Effector memory CD4-positive, alpha-beta T cell (primary cell): ENCODE measurements at places on chromosomes 5 and 9.
A peak's percentile ranks its signal among the peaks of the same experiment; 100 is the strongest.

DNA sequence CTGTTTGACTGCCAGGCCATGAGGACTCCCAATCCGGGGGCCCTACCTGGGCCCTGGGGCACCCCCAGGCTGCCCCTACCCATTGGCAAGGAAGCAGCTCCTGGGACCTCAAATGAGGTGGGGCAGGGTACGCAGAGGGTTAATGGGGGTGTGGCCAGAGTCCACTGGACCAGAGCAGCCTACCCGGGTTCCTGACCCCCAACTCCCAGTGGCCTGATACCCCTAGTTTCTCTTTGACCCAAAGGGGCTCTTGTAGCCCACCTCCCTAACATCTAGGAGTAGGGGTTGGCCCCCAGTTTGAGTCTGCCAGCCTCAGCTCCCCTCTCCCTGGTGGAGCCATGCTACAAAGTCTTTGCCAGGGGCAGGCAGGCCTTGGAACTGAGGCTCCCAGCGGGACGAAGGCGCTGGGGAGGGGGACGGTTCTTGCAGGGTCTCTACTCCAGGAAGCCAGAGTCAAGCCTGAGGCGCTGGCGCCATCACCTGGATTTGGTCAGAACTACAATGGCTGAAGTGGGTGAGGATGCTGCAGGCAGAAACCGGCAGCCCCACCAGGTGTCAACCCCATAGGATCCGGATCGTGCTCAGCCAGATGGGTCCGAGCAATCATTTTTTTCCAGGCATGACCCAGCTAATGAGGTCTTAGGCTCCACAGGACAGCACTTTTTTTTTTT, 8.4 kb upstream of the CERCAM start:
- no peak overlapping the region for H3K27ac ChIP-seq
- H3K4me3 ChIP-seq, result no peak overlapping the region
- peak; percentile 9 for DNase-seq

DNA sequence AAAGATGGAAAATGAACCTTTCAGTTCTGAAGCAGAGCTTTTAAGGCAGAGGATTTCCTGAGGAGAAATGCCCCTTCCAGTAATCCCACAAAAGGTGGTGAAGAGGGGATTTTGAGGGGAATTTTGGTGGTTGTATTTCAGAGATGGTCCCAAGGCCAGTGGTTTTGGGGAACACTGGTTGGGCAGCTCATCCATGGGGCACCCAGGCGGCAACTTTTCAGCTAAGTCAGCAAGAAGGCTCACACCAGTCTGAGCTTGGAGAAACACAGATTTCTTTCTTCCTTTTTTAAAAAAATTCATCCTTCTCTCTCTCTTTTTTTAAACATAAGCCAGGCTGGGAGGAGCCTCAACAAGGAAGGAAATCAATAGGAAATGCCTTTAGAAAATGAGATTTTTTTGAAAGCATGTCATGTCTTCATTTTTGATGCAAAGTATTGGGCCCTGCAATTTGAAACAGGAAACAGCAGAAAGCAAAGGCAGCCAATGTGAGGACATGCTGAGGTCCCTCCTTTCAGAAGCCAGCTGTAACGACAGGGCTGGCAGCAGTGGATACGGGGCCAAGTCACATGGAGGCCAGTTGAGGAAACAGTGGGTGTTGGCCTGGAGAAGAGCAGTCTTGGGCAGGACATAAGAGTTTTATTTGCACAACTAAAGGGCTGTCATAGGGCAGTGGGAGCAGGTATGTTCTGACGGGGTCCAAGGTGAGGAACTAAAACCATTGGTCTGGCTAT, 155.3 kb upstream of the KLF4 start:
- DNase-seq, result no peak
- no peak overlapping the region for H3K27ac ChIP-seq
- H3K36me3 ChIP-seq, result no peaks in the 10 kb centered on the region

GRCh38 chr9:7653262-7653661, 146.3 kb downstream of the DMAC1 start:
- no peak overlapping the region for H3K27ac ChIP-seq
- H3K36me3 ChIP-seq, result no peaks in the 10 kb centered on the region
- no peaks in the 10 kb centered on the region for H3K27me3 ChIP-seq
- H3K4me1 ChIP-seq, result no peaks in the 10 kb centered on the region
- no peak for DNase-seq

GRCh38 chr5:138770291-138770690, 17.1 kb downstream of the CTNNA1 start:
- no peaks in the 10 kb centered on the region for H3K36me3 ChIP-seq
- no peak for DNase-seq
- H3K4me1 ChIP-seq, result no peaks in the 10 kb centered on the region
- H3K4me3 ChIP-seq, result no peak overlapping the region

DNA sequence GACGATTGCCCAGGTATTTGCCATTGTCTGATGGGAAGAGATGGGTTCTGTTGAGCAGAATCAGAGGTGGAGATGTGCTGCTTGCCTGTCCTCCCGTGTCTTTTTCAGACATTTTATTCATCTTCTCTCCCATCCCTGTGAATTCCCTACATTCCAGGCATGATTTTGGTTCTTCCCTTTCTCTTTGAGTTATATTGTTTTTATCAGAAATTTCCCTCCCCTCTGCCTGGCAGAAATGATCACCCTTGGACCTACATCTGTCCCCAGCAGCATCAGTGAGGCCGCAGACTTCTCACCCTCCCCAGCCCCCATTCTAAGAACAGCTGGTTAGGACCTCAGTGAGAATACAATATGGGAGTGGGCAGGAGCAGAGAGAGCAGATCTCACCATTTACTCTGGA, 640.2 kb downstream of the CCDC171 start:
- H3K27me3 ChIP-seq, result no peaks in the 10 kb centered on the region
- H3K36me3 ChIP-seq, result no peaks in the 10 kb centered on the region
- no peaks in the 10 kb centered on the region for H3K4me1 ChIP-seq

DNA sequence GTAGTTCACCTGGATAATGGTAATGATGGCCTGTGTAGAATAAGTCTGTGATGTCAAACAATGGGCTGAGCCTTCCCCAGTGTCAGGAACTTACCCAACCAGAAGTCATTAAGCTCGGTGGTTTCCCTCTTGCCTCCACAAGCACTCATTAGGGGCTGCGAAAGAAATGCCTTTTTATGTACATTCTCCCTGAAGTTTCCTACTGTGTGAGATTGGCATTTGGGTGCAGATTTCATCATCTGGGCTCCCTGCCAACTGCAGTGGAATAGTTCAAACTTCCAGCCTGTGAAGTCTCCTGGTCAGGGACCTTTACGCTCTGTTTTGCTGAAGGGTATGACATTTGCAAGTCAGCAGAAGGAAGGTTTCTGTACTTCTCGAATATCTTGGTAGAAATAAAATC, 41.6 kb upstream of the TMEM215 start:
- H3K27me3 ChIP-seq, result no peaks in the 10 kb centered on the region
- no peak for DNase-seq
- H3K4me1 ChIP-seq, result no peaks in the 10 kb centered on the region
- no peaks in the 10 kb centered on the region for H3K36me3 ChIP-seq

- H3K4me1 ChIP-seq, result no peaks in the 10 kb centered on the region
- no peaks in the 10 kb centered on the region for H3K27me3 ChIP-seq
- no peak overlapping the region for H3K4me3 ChIP-seq
- no peak overlapping the region for H3K27ac ChIP-seq
- DNase-seq, result no peak
Measured at GRCh38 chr9:92627651-92628050, 42.3 kb downstream of the IPPK start.

DNA sequence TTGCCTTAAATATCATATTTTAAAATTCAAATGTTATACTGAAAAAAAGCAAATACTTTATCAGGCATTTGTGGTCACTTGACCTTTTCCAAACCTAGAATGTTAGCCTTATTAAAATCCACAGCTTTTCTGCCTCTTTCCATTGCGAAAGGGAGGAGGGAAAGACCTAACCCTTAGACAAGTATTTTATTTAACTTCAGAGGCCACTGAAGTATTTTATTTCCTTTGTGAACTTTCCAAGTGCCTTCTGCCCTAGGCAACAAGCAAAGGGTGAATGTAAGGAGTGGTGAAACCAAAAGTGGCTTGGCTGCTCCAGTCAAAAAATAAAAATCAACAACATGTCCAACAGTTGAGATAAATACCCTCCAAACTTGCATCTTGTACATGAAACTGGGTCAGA, 376.1 kb downstream of the EFNA5 start:
- H3K36me3 ChIP-seq, result no peaks in the 10 kb centered on the region
- DNase-seq, result no peak

DNA sequence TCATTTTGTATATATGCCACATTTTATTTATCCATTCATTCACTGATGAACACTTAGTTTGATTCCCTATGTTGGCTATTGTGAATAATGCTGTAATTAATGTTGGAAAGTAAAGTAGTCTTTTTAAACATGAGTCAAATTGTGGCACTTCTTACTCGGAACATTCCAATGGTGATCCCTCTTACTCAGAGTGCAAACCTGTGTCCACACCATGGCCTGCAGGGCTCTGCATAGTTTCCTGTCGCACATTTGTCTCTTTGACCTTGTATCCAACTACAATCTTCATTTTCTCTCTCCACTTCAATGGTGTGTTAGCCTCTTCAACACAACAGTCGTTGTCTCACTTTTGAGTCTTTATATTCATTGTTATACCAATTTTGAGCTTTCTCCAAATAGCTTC, 98.1 kb upstream of the PAPPA start:
- H3K4me1 ChIP-seq, result no peaks in the 10 kb centered on the region
- no peak for DNase-seq
- no peaks in the 10 kb centered on the region for H3K36me3 ChIP-seq
- H3K4me3 ChIP-seq, result no peak overlapping the region
- H3K27me3 ChIP-seq, result no peaks in the 10 kb centered on the region

GRCh38 chr5:139277171-139277570, 16.4 kb upstream of the MATR3 start:
- H3K36me3 ChIP-seq, result peaks cover 3% of the 10 kb centered on the region
- no peak overlapping the region for H3K4me3 ChIP-seq
- H3K27me3 ChIP-seq, result no peaks in the 10 kb centered on the region

DNA sequence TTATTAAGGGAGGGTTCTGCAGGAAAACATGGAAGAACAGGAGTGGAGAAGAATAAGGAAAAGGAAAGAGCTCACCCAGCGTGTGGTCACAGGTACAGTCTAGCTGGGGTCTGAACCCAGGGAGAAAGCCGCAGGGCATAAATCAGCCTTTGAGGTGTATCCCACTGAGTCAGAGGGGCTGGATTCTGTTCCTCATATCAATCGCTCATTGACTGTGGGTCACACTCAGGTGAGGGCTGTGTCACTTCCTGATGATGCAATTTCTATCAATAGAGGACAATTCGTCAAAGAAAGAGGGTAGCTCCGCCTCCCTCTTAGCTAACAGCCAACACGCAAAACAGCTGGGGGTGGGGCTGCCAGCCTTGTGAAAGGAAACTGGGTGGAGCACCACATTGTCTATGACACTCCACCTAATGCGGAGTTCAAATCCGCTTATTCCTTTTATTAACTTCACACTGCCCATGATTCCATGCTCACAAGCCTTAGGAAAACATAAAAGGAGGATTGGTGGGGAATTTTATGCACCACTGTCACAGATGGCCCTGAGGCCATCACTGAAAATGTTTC, 176.2 kb downstream of the ICE1 start:
- no peak for DNase-seq
- H3K36me3 ChIP-seq, result no peaks in the 10 kb centered on the region
- no peaks in the 10 kb centered on the region for H3K4me1 ChIP-seq
- H3K27me3 ChIP-seq, result no peaks in the 10 kb centered on the region
- no peak overlapping the region for H3K4me3 ChIP-seq

DNA sequence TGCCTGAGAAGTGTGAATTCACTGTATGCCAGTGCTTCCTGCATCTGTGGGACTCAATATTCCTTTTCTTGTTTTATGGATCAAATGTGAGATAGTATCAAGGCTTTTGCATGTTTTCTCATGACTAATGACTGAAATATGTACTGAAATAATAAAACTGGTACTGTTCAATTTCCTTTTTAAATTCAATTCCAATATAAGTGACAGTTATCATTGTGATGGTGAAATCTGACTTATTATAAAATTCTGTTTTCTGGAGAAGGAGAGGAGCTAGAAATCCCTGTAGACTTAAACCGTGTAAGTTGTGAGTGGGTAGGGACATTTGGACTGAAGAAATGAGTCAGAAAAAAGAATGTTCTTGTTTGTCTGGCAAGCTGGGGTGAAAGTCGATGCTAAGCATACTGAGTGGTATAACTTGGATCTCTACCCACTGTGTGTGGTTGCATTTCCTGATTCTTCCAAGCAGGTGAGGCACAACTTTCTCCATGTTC, 245.2 kb downstream of the EFNA5 start:
- no peaks in the 10 kb centered on the region for H3K4me1 ChIP-seq
- no peak overlapping the region for H3K4me3 ChIP-seq
- DNase-seq, result no peak
- H3K27ac ChIP-seq, result no peak overlapping the region
- H3K27me3 ChIP-seq, result no peaks in the 10 kb centered on the region

DNA sequence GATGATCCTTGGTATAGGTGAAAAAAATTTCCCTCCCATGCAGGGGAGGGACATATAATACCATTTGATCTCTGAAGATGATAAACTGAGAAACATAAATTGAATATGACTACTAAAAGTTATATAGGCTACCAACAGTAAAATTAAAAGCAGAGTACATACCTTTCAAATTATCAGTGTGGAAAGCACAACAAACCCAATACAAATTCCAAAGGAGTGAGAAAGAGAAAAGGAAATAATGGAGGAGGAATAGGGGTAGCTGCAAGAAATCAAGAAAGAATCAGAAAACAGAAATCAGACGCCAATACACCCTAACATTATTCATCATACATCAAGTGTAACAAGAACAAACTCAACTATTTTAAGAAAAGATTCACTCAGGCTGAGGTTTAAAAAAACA, 17.7 kb downstream of the GNAQ start:
- no peak overlapping the region for H3K4me3 ChIP-seq
- no peaks in the 10 kb centered on the region for H3K27me3 ChIP-seq
- no peak overlapping the region for H3K27ac ChIP-seq
- no peaks in the 10 kb centered on the region for H3K36me3 ChIP-seq
- peaks cover 12% of the 10 kb centered on the region for H3K4me1 ChIP-seq

GRCh38 chr9:131667576-131667975, 72.3 kb downstream of the RAPGEF1 start:
- no peaks in the 10 kb centered on the region for H3K36me3 ChIP-seq
- H3K27ac ChIP-seq, result peak overlapping the region; percentile 96
- peak; percentile 66 for DNase-seq
- peak overlapping the region; percentile 13 for H3K4me3 ChIP-seq
- no peaks in the 10 kb centered on the region for H3K27me3 ChIP-seq
- H3K4me1 ChIP-seq, result peaks cover 76% of the 10 kb centered on the region
